Hepatocyte (in vitro differentiated cells): ENCODE measurements at places on chromosomes 1 and 21. TPM values are rescaled to one million over a fixed set of nuclear protein-coding genes. Genes with fewer than 3 reads are reported as not detected.

FCMR gene
- polyA plus RNA-seq, result 0.71 and 0.88 TPM in 2 replicates

CHI3L1 gene
- 21.8 and 25.3 TPM in 2 replicates for polyA plus RNA-seq

TNFRSF14 gene
- 5.3 and 5.4 TPM in 2 replicates for polyA plus RNA-seq

SPRR3 gene
- polyA plus RNA-seq, result 0.40 and 0.72 TPM in 2 replicates

CDA gene
- 2.1 and 3.8 TPM in 2 replicates for polyA plus RNA-seq

GRHL3 gene
- polyA plus RNA-seq, result 6.9 and 7.9 TPM in 2 replicates

OR2G6 gene
- polyA plus RNA-seq, result not detected in 2 replicates

DNA sequence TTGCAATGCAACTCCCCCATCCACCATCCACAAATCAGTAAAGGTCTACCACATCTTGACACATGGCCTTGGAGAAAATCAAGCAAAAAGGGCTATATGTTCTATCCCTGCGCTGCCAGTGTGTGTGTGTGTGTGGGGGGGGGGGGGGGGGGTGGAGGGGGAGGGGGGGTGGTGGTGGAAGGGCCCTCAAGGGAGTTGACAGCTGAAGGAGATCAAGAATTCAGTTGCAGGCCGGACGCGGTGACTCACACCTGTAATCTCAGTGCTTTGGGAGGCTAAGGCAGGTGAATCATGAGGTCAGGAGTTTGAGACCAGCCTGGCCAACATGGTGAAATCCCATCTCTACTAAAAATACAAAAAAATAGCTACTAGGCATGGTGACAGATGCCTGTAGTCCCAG, 37.6 kb upstream of the CLIC4 start:
- DNase-seq, result no peak

- no peak for DNase-seq
Measured at GRCh38 chr1:234917495-234918180, 211.0 kb downstream of the TOMM20 start.

DNA sequence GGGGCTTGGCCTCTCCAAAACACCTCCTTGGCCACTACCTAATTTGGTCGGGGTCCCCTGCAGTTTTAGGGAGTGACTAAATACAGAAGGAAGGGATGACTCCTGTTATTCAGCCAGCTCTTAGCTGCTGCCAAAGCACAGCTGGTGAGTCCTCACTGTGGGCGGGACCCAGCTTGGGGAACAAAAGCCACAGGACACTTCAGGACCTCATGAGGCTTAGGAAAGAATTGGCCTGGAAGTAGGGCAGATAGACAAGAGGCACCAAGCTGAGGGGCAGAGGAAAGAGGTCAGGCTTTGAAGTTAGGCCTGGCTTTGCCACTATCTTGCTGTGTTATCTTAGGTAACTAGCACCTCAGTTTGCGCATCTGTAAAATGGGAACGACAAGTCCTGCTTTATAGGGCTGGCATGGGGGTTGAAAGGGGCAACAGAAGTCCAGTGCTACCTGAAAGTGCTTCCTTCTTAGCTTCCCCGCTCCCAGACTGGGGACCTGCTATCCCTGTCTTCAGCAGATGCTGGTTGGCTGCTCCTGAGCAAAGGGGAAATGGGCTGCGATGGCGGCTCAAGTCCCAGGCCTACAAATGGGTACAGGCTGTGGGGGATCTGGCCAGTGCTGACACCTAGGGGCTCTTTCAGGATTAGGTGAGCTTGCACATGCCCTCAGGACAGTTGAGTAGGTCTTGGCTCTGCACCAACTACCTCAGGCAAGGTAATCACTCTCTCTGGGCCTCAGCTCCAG, 15.7 kb downstream of the IFI6 start:
- no peak for DNase-seq

DNA sequence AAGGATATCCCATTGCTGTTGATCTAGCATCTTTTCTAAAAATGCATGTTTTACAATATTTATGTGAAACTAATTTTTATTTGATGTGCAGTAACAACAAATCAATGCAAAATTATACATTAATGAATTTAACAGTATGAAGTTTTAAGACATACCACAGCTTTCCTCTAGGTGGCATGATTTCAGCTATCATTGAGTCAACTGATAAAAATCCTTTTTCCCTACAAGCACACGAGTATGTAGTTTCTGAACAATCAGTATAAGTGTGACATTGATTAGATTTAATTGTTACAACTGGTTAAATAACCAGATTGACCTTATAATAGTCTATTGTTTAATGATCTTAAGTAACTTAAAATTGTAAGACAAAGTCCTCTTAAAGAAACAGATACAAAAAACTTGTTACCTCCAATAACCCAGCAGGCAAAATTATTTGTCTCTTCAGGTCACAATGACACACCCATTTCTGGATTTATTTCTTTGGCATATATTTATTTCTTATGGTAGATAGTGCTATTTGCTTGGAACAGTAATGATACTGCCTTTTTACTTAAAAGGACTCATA, 5.8 kb upstream of the TGFB2 start:
- DNase-seq, result peak; percentile 51

DNA sequence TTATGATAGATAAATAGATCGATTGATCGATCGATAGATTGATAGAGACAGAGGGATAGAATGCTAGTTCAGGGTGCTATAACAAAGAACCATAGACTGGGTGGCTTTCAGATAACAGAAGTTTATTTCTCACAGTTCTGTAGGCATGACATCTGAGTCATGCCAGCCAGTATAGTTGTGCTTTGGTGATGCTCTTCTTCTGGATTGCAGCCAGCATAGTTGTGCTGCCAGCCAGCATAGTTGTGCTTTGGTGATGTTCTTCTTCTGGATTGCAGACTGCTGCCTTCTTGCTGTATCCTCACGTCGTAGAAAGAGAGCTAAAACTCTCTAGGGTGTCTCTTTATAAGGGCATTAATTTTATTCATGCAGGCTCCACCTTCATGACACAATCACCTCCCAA, 860.8 kb downstream of the BRINP3 start:
- peak; percentile 11 for DNase-seq

DNA sequence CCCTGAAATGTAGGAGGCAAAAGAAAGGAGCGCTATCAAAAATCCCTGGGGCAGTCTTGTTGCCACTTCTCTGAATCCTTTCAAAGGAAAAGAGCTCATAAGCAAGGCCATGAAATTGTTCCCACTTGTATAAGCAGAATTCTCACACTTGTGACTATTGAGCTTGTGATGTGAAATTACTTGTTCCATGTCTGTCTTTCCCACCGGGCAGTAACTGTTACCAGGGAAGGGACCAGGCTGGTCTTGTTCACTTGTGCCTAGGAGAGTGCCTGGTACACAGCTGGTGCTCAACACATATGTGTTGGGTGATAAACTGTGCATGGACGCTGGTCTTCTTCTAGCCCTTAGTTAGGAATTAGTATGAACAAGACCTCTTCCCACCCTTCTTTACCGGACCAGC, 150.6 kb downstream of the CDC7 start:
- no peak for DNase-seq

DNA sequence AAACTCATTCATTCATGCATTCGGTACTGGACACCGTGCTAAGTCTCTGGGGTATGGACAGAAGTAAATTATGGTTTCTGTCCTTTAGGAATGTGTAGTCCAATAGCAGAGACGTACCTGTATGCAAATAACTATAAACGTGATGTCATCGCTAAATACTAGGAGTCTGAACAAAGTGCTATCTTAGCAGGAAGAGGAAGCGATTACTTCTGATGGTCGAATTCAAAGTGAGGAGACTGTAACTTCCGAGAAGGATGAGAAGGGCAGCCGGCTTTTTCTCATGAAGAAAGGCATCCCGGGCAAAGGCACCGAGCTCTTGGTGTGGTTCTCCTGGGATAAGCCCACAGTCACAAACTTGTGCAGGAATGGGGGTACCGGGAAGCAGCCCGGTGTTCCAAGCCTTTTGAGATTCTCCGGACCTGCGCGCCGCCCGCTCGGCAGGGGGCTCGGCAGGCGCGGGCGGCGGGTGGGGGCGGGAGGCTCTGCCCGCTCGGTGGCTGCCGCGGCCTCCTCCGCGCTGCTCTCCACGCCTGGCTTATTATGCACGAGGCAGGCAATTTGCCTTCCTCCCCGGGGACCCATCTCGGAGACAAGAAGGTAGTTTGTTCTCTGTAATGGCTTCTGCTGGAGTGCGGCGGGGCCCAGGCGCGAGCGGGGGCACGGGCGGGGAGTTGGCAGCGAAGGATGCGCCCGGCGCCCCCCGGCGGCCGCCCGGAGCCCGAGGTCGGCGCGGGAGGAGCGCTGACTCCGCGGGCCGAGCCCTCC, 67.5 kb upstream of the CD1D start:
- DNase-seq, result peak; percentile 84

- peak; percentile 90 for DNase-seq
Measured at GRCh38 chr1:41573785-41574713, 89.6 kb upstream of the EDN2 start.

DNA sequence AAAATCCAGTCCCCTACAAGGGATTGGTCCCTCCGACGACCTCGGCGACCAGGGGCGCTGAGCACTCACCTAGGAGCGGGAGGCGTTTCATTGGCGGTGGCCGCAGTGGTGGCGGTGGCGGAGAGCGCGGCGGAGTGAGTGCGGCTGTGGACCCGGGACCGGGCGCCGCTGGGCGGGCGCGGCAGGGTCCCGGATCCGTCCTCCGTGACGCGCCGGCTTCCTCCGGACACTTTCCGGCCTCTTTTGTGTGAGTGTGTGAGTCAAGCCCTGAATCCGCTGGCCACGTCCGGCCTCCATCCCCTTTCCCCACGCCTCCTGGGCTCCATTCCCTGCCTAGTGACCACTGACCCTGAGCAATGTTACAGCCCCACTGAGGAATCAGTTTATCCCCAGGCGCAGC, at the start of gene ADGRL4:
ADGRL4 (minus strand) TSS at position 167 of the 400 bp plus-strand sequence; CDS start at position 91, 76 bp downstream.
- DNase-seq, result peak; percentile 12

GRCh38 chr1:92488832-92489231, 2.1 kb upstream of the GFI1 start:
- no peak for DNase-seq

GRCh38 chr1:9183898-9184297, 50.7 kb upstream of the H6PD start:
- DNase-seq, result no peak
